Kidney epithelial cell (primary cell): ENCODE measurements at places on chromosomes 5 and 9.

- DNase-seq: no peak
These were observed 52.6 kb downstream of the PLAC8L1 start for GRCh38 chr5:146052780-146053179.

GRCh38 chr5:89276566-89277305 lies 393.8 kb upstream of the MEF2C start:
- no peak for DNase-seq

GRCh38 chr5:44809215-44809955 lies 638 bp downstream of the MRPS30 start:
- peak; percentile 19 for DNase-seq

DNA sequence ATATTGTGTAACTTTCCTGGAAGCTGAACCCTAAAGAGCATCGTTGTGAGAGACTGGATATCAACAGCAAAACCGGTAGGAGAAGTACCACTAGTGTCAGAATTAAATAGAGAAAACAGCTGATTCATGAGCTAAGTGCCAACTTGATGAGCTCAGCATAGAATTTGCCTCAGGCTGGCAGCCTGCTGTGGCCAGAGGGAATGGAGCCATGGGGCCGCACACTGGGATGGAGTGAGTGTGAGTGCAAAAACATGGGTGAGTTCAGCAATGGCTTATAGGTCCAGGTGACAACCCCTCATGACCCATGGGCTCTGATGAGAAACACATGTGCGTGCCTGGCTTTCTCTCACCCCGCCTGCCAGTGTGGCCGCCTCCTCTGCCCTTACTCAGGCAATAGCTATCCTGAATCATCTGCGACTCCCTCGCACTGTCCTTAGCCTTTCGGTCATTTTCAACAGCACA lies 25.4 kb downstream of the ADAMTS16 start:
- no peak for DNase-seq

DNA sequence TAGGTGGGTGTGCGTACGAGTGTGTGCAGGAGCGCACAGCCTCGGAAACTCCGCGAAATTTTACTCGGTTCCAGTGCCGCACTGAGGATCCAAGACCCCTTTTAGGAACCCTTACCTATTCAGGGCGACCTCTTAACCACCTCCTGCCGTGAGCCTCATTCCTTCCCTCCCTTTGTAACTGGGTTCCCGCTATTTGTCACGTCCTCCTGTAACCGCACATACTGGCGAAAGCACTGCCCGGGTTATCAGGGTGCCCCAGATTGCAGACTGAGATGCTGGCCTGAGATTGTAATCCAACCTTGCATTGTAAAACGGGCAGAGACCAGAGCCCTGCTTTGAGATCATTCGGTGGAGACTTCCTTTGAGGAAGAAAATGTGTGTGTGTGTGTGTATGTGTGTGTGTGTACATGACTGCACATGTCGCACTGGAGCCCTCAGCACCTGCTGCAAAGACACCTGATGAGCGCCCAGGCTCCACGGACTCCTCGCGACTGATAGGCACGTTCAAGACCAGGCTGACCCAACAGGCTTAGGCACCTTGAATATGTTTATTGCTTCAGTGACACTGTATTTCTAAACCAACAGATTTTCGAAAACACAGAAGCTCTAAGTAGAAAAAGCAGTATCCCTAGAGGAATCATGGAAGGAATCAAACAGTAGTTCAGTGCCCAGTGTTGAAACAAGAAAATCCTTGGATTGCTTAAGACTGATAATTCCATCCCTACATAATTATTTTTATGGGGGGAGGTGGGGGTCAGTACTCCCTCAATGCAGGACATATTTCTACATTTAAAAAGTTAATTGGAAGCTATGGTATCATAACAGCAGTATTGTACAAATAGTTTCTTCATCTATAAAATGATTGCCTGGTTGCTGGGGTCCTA lies 86.5 kb upstream of the TNFAIP8 start:
- DNase-seq: no peak
